H1 (cell line): ENCODE measurements at places on chromosomes 12 and 14. TPM values are rescaled to one million over a fixed set of nuclear protein-coding genes. Genes with fewer than 3 reads are reported as not detected.

KRT81 gene
- not detected in 2 replicates for total RNA-seq

GPRC5D gene
- not detected in 2 replicates for total RNA-seq

ZC3H14 gene
- total RNA-seq, result 86.0 and 90.1 TPM in 2 replicates

TSPAN8 gene
- not detected in 2 replicates for total RNA-seq

MRPL42 gene
- 171 and 176 TPM in 2 replicates for total RNA-seq

DNA sequence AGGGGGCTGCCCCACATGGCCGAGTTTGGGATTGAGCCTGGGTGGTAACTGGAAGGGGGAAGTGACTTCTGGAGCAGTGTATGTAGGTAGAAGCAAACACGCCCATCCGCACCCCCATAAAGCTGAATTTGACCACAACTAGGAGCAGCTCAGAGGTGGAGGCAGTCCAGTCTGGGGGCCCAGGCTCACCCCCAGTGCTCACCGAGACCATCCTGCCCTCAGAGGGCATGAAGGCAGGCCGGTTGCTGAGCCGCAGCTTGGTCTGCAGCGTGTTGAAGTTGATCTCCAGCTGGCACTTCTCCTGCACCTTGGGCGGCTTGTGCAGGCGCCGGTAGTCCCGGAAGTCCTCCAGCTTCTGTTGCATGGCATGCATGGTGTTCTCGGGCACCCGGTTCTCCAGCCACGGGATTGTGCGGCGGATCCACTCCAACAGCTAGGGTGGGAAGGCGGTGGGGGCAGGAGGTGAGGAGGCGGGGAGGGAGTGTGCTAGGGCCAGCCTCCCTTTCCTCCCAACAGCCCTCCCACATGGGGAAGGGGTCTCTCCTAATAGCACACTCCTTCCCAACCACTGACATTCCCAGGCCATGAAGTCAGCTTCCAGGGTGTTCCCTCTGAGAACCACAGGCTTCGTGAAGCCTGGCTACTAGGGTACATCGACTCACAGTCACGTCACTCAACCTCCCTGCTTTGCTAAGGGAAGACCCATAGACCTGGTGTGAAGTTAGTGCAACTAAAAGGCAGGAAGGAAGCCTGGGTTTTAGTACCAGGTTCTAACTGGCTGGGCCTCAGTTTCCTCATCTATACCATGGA, 87.0 kb downstream of the ACTN1 start:
- H3K27ac ChIP-seq, result no peak overlapping the region
- H3K27me3 ChIP-seq, result no peaks in the 10 kb centered on the region

DNA sequence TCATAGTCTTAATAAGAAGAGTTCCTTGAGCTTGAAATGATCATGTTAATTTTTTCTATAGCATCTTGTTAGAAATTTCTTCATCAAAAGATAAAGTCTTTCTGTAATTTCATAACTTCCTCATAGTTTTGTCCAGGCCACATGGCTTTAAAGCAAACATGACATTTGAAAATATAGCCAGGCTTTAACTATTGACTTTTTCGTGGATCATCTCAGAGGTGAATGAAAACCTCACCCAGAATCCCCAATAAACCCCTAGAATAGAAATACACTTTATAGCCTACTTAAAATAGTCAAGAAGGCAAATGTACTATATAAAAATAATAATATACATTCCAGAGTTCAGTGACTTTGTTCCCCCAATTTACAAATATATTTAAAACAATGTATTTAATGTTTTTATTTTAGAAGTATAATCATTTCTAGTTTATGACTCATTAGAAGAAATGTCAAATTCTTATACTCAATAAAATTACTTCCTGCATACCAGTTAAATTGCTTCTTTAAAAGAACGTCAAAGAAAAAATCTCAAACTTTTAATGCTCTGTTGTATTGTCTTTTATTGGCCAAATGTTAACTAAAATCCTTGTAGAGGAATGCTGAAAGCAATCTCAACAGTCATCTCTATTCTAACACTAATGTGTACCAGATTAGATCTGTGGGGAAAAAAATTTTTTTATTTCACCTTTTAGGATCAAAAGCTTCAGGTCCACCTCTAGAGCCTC, 21.6 kb downstream of the EXOC5 start:
- H3K36me3 ChIP-seq, result peaks cover 13% of the 10 kb centered on the region; the same call in 1 of the 2 replicates
- no peak overlapping the region for H3K4me3 ChIP-seq
- no peaks in the 10 kb centered on the region for H3K4me1 ChIP-seq
- H3K27ac ChIP-seq, result no peak overlapping the region
- no peaks in the 10 kb centered on the region for H3K27me3 ChIP-seq

GRCh38 chr12:43551279-43551970, 578 bp downstream of the ADAMTS20 start:
- H3K4me3 ChIP-seq, result peak overlapping the region; percentile 52
- no peaks in the 10 kb centered on the region for H3K36me3 ChIP-seq
- peaks cover 13% of the 10 kb centered on the region for H3K27me3 ChIP-seq
- DNase-seq, result no peak
- no peak overlapping the region for H3K27ac ChIP-seq

- DNase-seq, result no peak
- 0 out of 2 replicates have a peak overlapping the region, but pooled peaks have one; percentile 6 for H3K4me3 ChIP-seq
- H3K27ac ChIP-seq, result no peak overlapping the region
- no peaks in the 10 kb centered on the region for H3K27me3 ChIP-seq
- H3K4me1 ChIP-seq, result peaks cover 8% of the 10 kb centered on the region
These were observed 257.4 kb upstream of the ATP2B1 start for GRCh38 chr12:89965993-89966392.

GRCh38 chr14:81137316-81137715, 83.4 kb downstream of the GTF2A1 start:
- no peak for DNase-seq
- no peaks in the 10 kb centered on the region for H3K4me1 ChIP-seq
- no peak overlapping the region for H3K27ac ChIP-seq
- H3K4me3 ChIP-seq, result no peak overlapping the region
- no peaks in the 10 kb centered on the region for H3K27me3 ChIP-seq

GRCh38 chr14:100045642-100046344, 19.4 kb upstream of the EVL start:
- no peaks in the 10 kb centered on the region for H3K36me3 ChIP-seq
- no peak overlapping the region for H3K27ac ChIP-seq
- H3K4me3 ChIP-seq, result no peak overlapping the region
- no peaks in the 10 kb centered on the region for H3K4me1 ChIP-seq
- DNase-seq, result no peak
- no peaks in the 10 kb centered on the region for H3K27me3 ChIP-seq

- no peaks in the 10 kb centered on the region for H3K4me1 ChIP-seq
- no peak overlapping the region for H3K4me3 ChIP-seq
- no peaks in the 10 kb centered on the region for H3K36me3 ChIP-seq
- no peak overlapping the region for H3K27ac ChIP-seq
- H3K27me3 ChIP-seq, result no peaks in the 10 kb centered on the region
- no peak for DNase-seq
These were observed 10.4 kb upstream of the STRN3 start for GRCh38 chr14:31036552-31036951.
